ENCODE measurements at places on chromosomes 3 and 15.

DNA sequence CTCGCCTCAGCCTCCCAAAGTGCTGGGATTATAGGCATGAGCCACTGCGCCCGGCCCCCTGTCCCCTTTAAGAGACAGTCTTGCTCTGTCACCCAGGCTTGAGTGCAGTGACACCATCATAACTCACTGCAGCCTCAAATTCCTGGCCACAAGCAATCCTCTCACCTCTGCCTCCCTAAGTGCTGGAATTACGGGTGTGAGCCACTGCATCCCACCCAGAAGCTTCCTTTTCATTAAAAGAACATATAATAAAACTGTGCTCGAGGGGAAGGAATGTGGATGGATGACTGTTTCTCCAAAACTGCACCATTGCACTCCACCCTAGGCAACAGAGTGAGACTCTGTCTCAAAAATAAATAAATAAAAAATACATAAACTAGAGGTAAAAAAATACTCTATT is 70.1 kb downstream of the NCEH1 start:
- no peak for DNase-seq

GRCh38 chr3:99118381-99118780 is 216.9 kb upstream of the DCBLD2 start:
- peak; percentile 21 for DNase-seq

DNA sequence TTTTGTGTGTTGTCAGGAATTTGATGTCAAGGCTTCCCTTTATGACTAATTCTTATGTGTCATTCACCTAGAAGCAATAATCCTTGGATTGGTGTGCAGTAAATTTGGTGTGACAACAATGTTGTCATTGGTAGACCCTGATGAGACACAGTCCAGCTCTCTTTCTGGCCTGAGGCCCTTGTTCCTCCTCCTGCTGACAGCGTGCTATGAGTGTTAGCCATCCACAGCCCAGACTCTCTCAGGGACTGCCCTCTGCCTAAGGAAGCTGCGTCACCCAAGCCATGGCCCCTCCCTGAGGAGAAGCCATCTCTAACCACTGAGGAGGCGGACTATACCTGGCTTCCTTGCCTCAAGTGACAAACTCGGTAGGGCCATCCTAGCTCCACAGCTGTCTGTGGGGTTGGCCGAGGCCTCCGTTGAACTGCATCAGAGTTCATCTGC is 13.3 kb upstream of the TM4SF1 start:
- no peak for DNase-seq

DNA sequence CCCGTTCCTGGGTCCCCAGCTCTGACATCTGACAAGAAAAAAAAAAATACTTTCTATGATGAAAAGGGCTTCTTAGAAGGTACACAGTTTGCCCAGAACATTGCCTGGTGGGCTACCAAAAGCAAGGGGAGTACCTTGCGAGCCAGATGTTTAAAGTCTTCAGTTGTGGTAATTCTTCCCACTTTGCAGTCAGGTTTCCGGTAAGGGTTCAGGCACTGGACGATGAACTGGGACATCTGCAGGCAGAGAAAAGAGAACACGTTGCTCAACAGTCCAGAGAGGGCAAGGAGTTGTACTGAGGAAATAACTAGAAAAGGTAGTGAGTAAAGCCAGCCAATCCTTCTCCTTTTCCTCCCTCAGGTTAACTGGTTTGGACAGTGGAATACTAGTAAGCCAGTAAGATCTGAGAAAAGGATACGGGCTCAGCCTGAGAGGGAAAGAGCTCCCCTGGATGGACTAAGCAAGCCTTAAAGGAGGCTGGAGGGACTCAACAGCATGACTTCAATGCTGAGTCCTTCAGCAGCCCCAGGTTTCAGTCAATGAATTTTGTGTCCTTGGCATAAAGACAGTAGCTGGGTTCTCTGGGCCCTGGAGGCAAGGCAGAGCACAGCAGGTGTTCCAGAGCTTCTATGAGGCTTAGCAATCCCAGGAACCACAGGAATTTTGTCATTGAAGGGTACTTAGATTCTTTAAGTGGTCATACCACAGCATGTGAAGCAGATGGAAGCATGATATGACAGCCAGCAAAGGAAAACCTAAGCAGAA is 38.2 kb downstream of the NBEAL2 start:
- no peak for DNase-seq

DNA sequence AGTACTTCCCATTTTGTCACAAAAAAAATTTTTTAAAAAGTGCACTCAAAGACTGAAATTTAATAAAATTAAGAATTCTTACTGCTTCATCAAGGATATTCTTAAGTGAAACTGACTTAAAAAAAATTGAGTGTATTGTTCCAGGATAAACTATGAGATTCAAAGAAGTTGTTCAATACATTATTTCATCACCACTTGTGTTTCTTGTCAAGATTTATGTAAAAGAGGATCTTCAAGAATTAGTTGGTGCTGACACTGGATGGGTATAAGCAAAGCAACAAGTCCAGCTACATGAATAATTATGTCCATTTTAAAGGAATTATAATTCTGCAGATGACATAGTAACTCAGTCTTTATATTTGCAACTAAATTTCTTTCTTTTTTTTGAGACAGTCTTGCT is 4.3 kb upstream of the AP4E1 start:
- DNase-seq, result no peak

DNA sequence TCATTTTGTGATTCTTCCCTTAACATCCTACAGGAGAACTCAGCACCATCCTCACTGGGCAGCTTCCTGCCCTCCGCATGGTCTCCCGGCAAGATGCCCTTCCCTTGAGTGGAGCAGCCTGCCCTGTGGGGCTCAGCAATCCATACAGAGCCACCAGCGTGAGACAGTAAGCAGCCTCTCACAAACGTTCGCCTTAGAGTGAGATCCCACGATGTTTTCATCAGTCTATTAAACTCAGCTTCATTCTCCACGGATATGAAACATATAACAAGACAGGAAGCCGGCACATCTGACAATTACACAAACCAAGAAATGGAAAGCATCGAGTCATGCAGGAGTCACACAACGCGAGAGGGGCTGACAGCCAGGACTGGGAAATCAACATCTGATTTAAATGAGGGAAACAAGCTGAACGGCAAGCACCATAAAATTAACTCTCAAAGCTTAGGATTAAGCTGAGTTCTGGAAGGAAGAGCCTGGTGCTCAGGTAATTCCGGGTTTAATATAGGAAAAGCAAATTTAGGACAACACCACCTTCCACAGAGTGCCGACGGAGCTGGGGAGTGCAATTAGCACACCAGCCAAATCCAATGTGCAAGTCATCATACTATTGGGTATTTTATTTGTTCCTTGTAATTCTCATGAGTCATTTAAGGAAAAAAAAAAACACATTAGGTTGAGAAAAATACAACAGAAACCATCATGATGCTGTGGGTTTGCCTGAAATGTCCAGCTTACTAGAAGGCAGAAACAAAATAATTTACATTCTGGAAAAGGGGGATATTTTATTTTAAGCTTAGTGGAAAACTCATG is 272.0 kb downstream of the OCA2 start:
- DNase-seq, result peak; percentile 6

- no peak for DNase-seq
Observed at GRCh38 chr3:151087648-151088047, 2.2 kb downstream of the MED12L start.

- no peak for DNase-seq
Observed at GRCh38 chr15:63057468-63058345, 15.2 kb downstream of the TPM1 start.

DNA sequence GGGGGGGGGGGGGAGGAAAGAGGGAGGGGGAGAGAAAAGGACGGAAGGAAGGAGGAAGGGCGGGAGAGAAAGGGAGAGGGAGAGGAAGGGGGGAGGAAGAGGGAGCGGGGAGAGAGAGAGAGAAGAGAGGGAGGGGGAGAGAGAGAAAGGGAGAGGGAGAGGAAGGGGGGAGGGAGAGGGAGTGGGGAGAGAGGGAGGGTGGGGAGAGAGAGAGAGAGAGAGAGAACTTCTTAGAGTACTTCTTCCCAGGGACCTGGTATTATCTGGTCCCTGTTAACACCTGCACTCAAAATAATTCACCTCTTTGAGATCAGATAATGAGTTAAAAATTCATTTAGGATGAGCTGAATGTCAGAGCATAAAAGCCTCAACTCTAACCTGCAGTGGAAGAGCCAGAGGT is 1.1 kb downstream of the SEC13 start:
- peak; percentile 16 for DNase-seq

DNA sequence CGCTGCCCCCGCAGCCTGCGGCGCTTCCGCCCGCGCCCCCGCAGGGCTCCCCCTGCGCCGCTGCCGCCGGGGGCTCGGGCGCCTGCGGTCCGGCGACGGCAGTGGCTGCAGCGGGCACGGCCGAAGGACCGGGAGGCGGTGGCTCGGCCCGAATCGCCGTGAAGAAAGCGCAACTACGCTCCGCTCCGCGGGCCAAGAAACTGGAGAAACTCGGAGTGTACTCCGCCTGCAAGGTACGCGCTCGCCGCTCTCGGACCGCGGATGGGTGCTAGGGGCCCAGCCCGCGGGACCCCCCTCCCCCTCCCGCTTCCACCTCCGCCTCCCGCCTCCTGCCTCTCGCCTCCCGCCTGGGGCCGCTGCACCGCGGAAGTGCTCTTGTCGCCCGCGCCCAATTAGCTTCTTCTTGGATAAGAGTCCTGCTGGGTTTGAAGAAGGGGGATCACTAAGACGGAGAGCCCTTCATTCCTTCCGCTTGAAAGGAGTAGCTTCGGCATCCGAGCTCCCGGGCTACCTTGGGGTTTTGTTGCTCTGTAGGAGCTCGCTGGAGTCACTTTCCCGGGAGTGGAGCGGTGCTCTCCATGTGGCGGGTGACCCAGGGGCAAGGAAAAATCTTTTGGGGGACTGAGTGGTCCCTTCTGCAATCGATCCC is 426 bp downstream of the KAT2B start:
- DNase-seq, result peak; percentile 89

GRCh38 chr3:32564195-32564594 is 6.5 kb downstream of the DYNC1LI1 start:
- DNase-seq, result no peak

GRCh38 chr3:53729618-53730017 is 116.6 kb downstream of the CHDH start:
- peak; percentile 33 for DNase-seq

DNA sequence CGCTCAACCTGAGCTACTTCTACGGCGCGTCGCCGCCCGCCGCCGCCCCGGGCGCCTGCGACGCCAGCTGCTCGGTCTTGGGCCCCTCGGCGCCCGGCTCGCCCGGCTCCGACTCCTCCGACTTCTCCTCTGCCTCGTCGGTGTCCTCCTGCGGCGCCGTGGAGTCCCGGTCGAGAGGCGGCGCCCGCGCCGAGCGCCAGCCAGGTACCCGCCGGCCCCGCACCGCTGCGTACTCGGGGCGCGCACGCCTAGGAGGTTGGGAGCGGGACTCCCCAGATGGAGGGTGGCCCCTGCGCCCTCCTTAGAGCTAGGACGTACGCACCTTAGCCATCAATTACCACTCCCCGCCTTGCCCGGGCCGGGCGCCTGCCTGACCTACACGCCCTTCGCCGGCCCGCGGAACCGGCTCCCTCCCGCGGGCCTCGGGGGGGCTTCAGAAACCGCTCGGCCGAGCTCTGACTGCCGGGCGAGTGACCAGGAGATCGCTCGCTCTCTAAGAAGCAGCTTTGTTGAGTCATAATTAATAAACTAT is 466 bp downstream of the NFKBIZ start:
- DNase-seq, result peak; percentile 68

DNA sequence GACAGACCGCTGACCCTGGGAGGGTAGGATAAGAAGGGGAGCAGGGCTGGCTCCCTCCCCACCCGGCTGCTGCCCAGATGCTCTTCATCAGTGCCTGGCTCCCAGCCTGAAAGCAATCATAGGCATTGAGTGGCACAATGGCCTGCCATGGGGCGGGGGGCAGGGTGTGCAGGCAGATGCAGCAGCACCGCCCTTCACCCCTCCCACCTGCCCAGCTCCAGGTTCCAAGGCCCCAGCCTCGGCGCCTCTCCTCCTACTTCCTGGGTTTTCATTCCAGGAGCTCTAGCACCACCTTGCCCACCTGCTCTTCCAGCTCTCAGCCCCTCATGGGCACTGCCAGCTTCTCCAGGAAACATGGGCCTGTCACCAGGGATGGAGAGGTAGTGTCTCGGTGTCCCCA is 101.7 kb downstream of the MEGF11 start:
- DNase-seq, result no peak

GRCh38 chr15:89461386-89461785 is 35.0 kb downstream of the RHCG start:
- no peak for DNase-seq

- peak; percentile 1 for DNase-seq
Observed at GRCh38 chr3:95434491-95434890, 1371.6 kb downstream of the NSUN3 start.
